ENCODE measurements at places on chromosomes 12 and 14.

DNA sequence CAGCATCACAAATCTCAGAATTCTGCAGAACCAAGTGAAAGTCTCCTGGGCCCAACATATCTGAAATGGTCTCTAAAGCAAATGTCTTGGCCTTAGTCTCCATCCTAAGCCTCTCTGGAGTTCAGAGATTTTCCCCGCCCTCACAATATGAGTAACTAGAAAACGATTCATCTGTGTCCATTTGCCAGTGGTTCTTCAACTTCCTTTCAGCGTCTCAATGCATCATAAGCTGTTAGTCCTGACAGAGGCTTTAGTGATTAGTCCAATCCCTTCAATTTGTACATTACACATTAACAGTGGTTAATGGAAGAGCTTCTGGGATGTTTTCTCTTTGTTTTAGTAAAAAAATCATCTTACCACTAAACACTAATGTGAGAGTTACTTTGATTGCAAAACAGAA is 17.4 kb downstream of the NPC2 start:
- H3K27me3 ChIP-seq = no peaks in the 10 kb centered on the region
- H3K36me3 ChIP-seq = peaks cover 20% of the 10 kb centered on the region
- no peak overlapping the region for H3K4me3 ChIP-seq
- H3K27ac ChIP-seq = no peak overlapping the region
- DNase-seq = no peak

DNA sequence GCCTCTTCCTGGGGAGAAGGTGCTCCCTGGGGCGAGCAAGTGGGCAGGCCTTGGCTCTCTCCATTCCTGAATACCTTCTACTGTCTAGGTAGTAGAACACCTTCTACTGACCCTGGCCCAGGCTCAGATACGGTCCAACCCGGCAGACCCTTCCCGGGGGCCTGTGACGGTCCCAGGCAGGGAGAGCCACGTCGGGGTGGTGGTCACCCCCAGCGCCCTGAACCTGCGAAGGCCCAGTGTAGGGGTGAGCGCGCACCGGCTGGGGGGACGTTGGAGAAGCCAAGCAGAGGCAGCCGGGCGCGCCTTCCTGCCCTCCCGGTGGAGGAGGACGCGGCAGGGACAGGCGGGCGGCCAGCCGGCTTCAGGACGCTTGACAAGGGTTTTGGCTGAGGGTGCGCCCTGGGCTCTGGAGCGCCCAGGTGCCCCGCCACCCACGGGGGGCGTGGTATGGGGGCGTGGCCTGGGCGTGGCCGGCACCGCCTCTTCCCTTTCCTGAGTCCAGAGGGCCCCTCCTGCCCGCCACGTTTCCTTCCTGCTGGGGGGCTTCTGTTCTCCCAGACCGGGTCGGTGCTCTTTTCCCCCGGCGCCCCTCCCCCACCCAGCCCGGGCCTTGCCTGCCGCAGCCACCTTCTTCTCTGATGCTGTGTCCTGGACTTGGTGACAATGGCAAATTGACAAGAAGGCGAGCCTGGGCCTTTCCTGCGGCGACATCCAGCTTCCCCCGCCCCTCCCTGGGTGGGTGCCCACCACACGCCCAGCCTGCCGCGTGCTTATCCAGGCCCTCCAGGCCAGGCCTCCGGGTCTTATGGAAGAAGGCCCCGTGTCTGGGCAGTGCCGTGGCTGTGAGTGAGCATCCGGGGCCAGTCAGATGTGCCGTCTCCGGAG is 24.5 kb upstream of the PPP1R13B start:
- no peaks in the 10 kb centered on the region for H3K27me3 ChIP-seq
- peaks cover 14% of the 10 kb centered on the region for H3K4me1 ChIP-seq
- no peak overlapping the region for H3K27ac ChIP-seq
- no peaks in the 10 kb centered on the region for H3K36me3 ChIP-seq
- DNase-seq = peak; percentile 59

GRCh38 chr14:63045612-63046320 is 508 bp upstream of the KCNH5 start:
- peaks cover 14% of the 10 kb centered on the region for H3K4me1 ChIP-seq
- H3K27me3 ChIP-seq = peaks cover 19% of the 10 kb centered on the region
- peak; percentile 9 for DNase-seq
- no peaks in the 10 kb centered on the region for H3K36me3 ChIP-seq
- H3K4me3 ChIP-seq = no peak overlapping the region
- H3K27ac ChIP-seq = no peak overlapping the region

GRCh38 chr12:125192690-125193221 is 127.5 kb downstream of the AACS start:
- DNase-seq = no peak
- peaks cover 41% of the 10 kb centered on the region for H3K27me3 ChIP-seq
- H3K4me1 ChIP-seq = no peaks in the 10 kb centered on the region
- H3K36me3 ChIP-seq = no peaks in the 10 kb centered on the region
- H3K27ac ChIP-seq = no peak overlapping the region

- H3K4me1 ChIP-seq = peaks cover 16% of the 10 kb centered on the region
- H3K27ac ChIP-seq = peak overlapping the region; percentile 77
- H3K36me3 ChIP-seq = peaks cover 22% of the 10 kb centered on the region
- no peaks in the 10 kb centered on the region for H3K27me3 ChIP-seq
Measured at GRCh38 chr14:100342195-100342594, 19.1 kb downstream of the SLC25A47 start.

DNA sequence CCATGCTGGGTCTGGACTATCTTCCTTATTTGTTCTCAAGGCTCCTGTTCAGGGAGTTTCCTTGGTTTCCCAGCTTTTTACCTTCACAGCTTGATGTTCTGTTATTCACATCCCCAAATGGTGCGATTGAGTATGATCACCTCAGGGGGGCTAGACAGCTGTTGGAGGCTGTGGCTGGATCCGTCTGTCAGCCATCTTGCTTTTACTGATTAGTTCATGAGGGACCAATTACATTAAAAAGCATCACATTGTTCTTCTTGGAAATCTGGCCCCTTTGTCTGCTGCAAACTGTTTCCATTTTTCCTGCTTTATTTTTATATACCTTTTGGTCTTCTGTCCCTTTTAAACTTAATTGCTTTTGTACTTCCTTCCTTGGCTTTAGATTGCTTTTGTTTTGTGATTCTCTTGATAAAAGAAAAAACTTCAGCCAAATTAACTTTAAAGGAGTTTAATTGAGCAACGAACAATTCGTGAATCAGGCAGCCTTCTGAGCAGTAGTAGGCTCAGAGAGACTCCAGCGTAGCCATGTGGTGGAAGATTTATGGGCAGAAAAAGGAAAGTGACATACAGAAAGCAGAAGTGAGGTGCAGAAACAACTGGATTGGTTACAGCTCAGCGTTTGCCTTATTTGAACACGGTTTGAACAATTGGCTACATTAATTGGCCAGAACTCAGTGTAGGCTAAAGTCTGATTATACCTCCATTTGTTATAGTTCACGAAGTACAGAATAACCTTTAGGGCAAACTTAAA is 208.7 kb downstream of the AEBP2 start:
- H3K27me3 ChIP-seq = no peaks in the 10 kb centered on the region
- H3K36me3 ChIP-seq = no peaks in the 10 kb centered on the region
- H3K4me3 ChIP-seq = no peak overlapping the region
- H3K4me1 ChIP-seq = peaks cover 10% of the 10 kb centered on the region

- peaks cover 22% of the 10 kb centered on the region for H3K36me3 ChIP-seq
- DNase-seq = no peak
- H3K4me1 ChIP-seq = peaks cover 4% of the 10 kb centered on the region
- H3K4me3 ChIP-seq = no peak overlapping the region
- no peaks in the 10 kb centered on the region for H3K27me3 ChIP-seq
- H3K27ac ChIP-seq = no peak overlapping the region
Measured at GRCh38 chr14:50776522-50776921, 54.4 kb downstream of the NIN start.

DNA sequence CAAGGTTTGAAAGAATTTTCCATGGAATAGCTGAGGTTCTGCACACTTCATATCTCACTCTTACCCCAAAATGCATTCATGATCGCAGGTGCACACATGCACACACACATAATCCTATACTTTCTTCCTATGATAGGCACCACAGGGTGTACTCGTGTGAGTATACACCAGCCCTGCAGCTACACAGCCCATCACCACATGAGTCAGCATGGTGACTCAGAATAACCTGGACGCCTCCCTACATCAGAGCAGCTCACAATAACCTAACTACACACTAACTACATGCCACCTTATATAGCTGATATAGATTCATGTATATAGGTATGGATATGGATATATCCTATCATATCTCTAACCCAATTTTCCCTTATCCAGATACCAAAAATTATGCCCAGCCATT is 850.2 kb upstream of the TMEM132C start:
- no peak for DNase-seq
- no peaks in the 10 kb centered on the region for H3K4me1 ChIP-seq
- H3K4me3 ChIP-seq = no peak overlapping the region
- no peaks in the 10 kb centered on the region for H3K27me3 ChIP-seq
- no peaks in the 10 kb centered on the region for H3K36me3 ChIP-seq

Measured in common myeloid progenitor, CD34-positive (primary cell).